ENCODE measurements at places on chromosomes 2 and 18.

DNA sequence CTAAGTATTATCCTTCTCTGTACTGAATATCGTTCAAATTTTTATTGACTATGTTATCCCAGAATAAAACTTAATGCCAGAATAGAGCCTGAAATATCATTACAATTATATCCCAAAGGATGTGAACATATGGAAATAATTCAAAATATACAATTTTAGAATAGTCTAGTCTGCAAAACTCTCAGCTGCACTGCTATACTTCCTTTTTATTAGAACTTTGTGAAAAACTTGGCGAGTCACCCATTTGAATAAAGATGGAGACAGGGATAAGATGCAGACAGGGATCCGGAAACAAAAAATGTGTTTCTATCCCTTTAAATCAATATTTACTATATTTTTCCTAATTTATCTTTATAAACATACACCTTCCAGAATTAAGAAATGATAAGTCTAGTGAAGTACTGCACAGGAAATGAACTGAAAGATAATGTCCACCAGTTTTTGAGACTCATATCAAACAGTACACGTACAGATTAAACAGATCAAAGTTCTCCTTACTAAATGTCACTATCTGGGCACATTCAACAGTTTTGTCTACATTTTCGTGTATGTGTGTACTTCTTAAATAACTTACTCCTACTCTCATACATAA lies 107.8 kb downstream of the MEP1B start:
- DNase-seq = no peak

DNA sequence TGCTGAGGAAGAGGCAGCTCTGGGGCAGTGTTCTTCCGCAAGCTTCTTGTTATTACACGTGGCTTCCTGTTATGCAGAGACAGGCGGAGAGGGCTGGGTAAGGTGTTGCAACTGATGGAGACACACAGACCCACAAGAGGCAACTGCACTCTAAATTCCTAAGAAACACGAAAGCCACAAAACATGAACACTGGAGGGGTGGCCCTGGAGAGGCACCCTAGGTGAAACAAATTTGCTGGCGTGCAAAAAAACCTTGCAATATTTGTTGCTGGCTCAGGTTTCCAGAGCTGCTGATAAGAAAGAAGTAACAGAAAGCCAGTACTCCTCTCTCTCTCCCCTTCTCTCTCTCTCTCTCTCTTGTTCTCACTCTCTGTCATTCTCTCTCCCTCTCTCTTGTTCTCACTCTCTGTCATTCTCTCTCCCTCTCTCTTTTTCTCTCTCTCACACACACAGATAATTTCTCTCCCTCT lies 31.8 kb downstream of the ARHGAP25 start:
- no peak for DNase-seq

DNA sequence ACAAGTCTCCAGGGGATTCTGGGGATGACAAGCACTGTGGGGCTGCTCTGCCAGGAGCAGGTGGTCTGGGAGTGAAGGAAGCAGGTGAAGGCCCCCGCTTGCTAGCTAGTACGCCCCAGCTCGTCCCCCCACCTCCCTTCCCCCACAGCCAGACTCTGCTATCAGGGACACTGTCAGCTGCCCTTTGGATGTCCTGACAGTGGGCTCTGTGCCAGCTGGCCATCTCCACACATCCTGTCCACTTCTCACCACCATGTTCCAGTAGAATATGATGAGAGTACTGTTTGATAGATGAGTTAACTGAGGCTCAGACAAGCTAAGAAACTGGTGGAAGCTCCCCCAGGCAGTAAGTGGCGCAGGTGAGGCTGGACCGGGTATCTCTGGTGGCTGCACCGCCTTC lies 276.2 kb downstream of the CELF4 start:
- no peak for DNase-seq

DNA sequence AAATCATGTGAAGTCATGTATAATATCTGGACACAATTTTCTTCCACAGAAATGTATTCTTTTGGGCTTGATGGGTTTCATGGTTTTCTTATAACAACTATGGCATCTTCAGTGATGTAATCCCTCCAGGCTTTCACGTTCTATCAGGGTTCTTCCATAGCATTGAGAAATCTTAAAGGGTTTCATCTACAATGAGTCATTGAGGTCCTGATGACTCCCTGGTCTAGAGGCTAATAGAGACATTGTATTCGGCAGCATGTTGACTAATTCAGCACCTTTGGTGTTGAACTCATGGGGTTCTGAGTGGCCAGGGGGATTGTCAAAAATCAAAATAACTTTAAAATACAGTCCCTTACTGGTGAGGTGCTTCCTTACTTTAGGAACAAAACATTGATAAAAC lies 614.0 kb upstream of the CRIM1 start:
- no peak for DNase-seq

DNA sequence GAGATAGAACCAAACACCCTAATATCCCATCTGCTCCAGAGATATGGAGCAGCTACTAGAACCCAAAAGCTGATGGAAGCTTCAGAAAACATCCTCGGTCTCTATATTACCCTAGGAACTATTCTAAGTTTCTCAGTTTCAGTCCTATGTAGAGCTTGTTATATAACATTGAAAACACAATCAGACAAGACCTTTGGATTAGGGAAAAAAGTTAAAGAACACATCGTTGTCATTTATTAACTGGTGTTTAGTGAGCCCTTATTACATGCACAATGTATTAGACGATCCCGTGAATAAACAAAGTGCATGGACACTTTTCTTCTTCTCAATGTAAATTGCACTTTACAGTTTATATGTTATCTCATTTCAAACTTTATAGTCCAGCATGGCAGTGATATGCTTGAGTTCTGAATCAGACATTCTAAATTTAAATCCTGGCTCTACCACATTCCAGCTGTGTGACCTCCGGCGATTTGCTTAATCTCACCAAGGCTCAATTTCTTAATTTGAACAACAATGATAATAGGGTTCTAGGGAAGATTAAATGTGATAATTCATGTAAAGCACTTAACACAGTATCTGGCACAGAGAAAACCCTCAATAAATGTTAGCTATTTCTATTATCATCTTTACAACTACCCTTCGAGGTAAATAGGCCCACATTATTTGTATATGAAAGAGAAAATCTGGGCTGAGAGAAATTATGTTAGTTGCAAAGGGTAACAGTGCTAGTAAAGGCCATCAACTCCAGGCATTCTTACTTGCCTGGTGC lies 83.6 kb upstream of the PIK3C3 start:
- no peak for DNase-seq

DNA sequence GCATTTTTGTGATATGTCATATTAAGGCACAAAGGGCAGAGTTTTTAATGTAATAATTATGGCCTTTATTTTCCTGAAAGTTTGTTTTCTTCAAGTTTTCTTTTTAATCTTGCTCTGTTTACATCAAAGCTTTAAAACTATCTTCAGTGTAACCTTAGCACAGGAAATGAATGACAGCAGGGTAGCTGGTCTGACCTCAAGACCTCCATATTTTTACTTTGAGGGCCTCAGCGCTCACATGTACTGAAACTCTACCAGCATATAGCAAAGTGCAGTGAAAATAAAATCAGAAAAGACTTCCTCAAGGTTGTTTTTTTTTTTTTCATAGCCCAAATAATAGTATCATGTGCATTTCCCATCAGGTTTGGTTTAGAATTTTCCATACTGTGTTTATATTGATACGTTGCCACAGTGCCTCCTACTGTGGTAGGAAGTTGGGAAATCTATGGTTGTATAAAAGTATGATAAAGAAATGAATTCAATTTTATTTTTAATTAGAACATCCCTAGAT lies 163.4 kb downstream of the UBE2E3 start:
- no peak for DNase-seq

DNA sequence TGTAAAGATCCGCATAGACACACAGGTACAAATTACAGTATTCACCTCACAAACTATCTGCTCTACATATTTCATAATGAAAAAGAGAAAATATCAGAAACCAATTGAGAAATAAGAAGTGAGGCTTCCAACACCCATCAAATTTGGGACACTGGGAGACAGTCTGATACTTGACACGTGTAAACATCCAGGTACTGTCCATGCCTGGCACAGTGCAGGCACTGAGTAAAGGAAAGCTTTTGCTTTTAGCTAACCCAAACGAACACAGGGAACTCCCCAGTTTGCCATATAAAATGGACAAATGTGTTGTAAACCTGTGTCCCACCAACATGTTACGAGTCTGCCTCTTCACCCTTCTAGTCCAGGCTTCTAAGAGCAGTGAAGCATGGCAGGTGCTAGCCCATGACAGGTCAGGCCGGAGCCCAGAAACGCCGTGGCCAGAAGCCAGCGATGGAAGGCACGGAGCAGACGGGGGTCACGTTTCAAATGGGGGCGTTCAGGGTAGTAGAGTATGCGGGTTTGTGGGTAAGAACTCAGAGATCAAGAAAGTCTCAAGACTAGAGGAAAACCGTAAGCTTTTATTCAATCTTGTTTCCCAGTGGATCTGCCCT lies 27.0 kb downstream of the CDH2 start:
- DNase-seq = no peak

GRCh38 chr2:101518578-101519492 lies 43.9 kb upstream of the RFX8 start:
- DNase-seq = no peak

- DNase-seq = no peak
These were observed 107.1 kb upstream of the PKDCC start for GRCh38 chr2:41940745-41941063.

- no peak for DNase-seq
These were observed 218.9 kb downstream of the PARD3B start for GRCh38 chr2:204763974-204764703.

DNA sequence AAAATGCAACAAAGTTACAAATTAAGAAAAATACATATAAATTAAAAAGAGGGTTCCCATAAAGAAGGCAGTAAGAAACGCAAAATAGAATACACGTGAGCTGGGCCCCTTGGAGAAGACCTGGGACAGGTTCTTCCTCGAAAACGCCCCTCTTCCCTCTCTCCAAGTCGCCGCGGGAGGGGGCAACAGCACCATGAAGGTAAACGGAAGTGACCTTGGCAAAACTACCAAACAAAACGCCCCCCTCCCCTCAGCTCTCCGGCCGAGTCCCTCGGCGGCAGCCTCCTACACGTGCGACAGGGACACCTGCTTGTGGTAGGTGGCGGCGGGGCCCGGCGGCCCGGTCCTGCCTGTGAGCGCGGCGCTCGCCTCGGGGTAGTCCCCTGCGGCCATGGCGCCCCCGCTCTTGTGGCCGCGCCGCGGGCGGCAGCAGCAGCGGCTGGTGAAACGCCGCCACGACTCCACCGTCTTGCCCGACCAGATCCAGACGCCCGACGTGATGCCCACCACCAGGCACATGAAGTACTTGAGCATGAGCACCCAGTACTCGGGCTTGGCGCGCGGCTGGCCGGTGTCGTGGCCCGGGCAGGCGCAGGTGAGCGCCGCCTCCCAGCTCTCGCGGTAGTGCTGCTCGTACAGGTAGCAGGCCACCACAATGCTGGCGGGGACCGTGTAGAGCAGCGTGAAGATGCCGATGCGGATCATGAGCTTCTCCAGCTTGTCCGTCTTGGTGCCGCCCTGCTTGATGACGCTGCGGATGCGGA lies 2.8 kb downstream of the FZD5 start:
- DNase-seq = no peak

GRCh38 chr2:26313446-26313845 lies 32.5 kb upstream of the SELENOI start:
- no peak for DNase-seq

DNA sequence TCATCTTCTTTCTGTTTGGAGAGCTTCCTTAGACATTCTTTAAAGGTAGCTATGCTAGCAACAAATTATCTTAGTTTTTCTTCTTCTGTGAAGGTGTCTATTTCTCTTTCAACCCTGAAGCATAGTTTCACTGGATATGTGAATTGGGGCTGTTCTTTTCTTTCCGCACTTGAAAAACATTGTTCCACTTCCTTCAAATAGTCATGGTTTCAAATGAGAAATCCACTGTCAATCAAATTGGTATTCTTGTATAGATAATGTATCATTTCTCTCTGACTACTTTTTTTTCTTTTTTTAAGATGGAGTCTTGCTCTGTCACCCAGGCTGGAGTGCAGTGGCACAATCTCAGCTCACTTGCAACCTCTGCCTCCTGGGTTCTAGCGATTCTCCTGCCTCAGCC lies 254.0 kb downstream of the ANAPC1 start:
- DNase-seq = no peak

GRCh38 chr2:196170606-196171247 lies 651 bp downstream of the STK17B start:
- DNase-seq = no peak

DNA sequence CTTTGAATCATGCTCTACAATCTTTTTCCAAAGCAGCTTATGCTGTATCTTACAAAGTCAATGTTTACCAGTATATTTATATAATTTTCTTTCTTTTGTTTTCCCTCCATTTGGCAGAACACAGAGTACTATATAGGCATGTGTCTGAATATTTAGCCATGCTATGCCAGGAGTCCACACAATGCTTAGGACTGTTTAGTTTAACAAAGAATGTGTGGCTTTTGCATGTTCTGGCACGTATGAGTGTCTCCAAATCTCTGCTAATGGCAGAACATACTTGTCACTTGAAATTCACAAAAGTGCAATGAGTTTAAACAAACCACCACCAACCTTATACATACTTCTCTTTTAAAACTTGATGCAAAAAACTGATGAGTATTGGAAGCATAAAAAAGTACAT lies 268.0 kb downstream of the NR4A2 start:
- DNase-seq = no peak

GRCh38 chr2:241925277-241925676 lies 55.7 kb downstream of the RTP5 start:
- DNase-seq = no peak

- DNase-seq = no peak
These were observed 19.8 kb upstream of the DDX18 start for GRCh38 chr2:117794668-117795067.

DNA sequence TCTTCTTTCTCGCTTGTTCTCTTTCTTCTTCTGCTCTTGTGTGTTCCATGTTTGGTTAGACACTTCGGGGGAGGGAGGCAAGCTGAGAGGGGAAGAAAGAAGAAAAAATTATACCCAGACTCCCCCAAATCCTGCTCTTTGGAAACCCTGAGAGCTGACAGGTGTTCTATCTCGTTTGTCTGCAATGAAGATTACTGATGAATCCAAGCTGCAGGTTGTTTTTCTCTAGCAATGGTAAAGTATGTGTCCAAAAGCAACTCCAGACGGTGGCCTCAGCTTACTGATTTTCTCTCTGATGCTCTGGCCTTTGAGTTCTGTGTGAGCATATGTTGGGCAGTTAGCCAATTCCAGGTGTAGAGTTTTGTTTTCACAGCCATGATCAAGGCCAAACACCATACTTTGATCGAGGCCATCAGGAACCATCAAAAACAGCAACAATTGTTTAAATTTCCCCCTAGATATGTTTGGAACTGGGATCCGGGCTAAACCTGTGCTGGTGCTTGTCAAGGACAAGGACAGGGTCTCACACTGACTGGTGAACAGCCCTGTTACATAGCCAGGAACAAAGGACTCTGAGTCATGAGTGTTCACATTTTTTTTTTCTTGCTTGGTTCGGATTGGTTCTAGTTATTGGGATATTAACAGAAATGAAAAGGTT lies 142.0 kb downstream of the PRKCE start:
- DNase-seq = no peak

GRCh38 chr18:76667603-76668002 lies 154.8 kb upstream of the ZNF236 start:
- DNase-seq = no peak

- DNase-seq = no peak
These were observed 26.7 kb upstream of the ALPP start for GRCh38 chr2:232351686-232352510.

- no peak for DNase-seq
These were observed 46.2 kb downstream of the CAB39 start for GRCh38 chr2:230758566-230759480.

All from activated CD8-positive, alpha-beta memory T cell treated with anti-CD3 and anti-CD28 coated beads for 4 hours (primary cell).